ENCODE measurements at places on chromosomes 11 and 22. TPM values are rescaled to one million over a fixed set of nuclear protein-coding genes. Genes with fewer than 3 reads are reported as not detected.

DNA sequence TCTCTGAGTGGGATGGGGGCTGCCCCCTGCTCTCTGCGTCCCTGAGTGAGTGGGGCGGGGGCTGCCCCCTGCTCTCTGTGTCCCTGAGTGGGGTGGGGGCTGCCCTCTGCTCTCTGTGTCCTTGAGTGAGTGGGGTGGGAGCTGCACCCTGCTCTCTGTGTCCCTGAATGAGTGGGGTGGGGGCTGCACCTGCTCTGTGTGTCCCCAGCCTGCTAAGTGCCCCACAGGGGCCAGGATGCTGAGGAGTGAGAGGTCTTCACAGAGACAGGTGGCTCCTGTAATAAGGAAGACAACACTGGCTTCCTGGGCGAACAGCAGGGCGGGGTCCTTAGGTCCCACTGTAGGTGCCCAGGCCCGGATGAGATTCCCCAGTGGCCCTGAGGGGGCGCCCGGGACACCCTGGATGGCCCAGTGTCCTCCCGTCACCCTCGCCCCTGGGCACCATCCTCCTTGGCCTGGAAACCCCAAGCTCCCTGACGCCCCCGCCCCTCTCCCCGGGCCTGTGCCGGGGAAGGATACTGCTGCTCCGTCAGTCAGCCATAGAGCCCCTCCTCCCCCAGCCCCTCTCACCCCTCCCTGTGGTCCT lies 3.8 kb upstream of the CCDC188 start:
- DNase-seq = no peak
- H3K36me3 ChIP-seq = no peaks in the 10 kb centered on the region
- H3K4me1 ChIP-seq = peaks cover 9% of the 10 kb centered on the region
- H3K27ac ChIP-seq = no peak overlapping the region

DNA sequence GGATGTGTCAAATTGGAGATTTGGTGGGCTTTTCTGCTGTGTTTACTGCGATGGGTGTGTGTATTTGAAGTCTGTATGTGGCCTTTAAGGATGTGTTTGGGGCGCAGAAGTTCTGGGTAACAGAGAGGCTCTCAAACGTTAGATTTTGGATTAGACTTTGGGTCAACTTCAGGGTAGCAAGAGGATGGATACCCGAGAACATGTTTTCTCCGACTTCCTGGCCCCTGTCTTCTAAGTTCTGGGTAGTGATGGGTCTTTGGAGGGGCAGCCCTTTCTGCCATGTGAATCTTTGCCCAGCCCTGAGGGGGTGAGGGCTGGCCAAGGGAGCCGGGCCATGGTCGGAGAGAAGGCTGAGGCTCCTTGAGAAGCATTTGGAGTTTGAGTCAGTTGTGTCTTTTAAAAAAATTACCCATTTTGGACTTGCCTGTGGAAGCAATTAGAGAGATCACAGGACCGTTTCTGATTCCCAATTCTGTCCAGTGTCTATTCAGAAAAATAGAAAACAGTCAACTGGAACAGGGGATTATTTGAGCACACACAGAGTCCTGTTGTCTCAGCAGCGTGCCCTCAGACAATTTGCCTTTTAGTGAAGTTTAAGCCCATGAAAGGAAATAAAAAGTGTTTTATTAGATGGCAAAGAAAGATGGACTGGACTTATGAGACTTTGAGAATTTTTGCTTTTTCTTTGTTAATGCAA lies 114.4 kb downstream of the PTPRJ start:
- H3K4me3 ChIP-seq = no peak overlapping the region
- no peak for DNase-seq
- H3K4me1 ChIP-seq = peaks cover 19% of the 10 kb centered on the region
- no peaks in the 10 kb centered on the region for H3K36me3 ChIP-seq
- H3K27me3 ChIP-seq = no peaks in the 10 kb centered on the region

- no peak overlapping the region for H3K4me3 ChIP-seq
- H3K4me1 ChIP-seq = no peaks in the 10 kb centered on the region
- H3K36me3 ChIP-seq = no peaks in the 10 kb centered on the region
- no peak for DNase-seq
Measured at GRCh38 chr22:19461506-19461905, 14.0 kb upstream of the C22orf39 start.

DNA sequence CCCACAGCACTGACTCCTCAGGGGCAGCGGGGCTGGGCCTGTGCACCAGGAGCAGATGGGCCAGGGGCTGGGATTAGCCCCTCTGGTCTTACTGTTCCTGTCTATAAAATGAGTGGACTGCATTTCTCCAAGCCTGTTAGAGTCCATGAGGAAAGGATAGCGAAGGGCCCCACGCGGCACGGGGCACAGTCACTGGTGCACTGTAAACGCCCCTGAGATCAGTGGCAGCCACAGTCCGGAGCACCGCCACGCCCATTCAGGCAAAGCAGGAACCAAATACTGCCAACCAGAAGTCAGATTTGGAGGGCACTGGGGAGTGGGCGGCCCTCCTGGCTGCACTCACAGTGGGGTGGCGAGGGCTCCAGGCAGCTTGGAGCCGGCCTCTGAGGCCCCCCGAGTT lies 387.5 kb downstream of the TBC1D22A start:
- DNase-seq = no peak
- no peaks in the 10 kb centered on the region for H3K27me3 ChIP-seq
- no peak overlapping the region for H3K4me3 ChIP-seq
- H3K27ac ChIP-seq = no peak overlapping the region
- no peaks in the 10 kb centered on the region for H3K4me1 ChIP-seq
- H3K36me3 ChIP-seq = no peaks in the 10 kb centered on the region

RIMBP3C gene
- 1.2 TPM for total RNA-seq

Measured in neural progenitor cell (in vitro differentiated cells).